Kidney capillary endothelial cell (primary cell): ENCODE measurements at places on chromosomes 6 and 20.
A peak's percentile ranks its signal among the peaks of the same experiment; 100 is the strongest.

DNA sequence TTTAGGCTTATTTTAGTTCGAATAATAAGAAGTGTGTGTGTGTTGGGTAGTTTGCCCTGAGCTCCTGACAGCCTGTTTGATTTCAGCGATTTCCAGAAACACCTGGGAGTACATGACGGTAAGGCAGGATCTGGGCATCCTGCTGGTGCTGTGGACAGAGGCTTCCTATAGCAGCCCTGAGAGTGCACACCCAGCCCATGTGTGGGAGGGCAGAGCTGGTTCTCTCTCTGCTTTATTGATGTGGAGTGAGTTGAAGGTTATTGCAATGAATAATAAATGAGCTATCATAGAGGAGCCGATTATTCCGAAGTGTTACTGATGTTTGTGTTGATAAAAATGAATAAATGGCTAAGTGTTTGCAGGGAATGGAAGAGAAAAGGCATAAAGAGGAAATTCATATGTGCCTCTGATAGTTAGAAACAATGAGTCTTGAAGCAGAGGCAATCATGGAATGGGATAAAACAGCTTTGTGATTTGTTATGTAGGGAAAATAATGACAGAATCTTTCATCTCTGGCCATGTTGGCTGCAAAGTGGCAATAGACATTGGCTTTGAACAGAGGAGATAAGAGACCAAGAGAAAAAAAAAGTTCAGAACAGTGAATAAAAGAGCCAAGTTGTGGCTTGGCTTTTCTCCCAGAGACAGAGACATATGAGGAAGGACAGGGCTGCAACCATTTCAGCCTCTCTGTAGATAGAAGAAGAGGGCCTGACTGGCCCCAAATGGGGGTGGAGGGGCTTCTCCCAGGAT lies 166.2 kb upstream of the CHD6 start:
- DNase-seq = no peak

- no peak for DNase-seq
Measured at GRCh38 chr20:39607141-39607540, 645.0 kb downstream of the DHX35 start.

GRCh38 chr6:13778028-13778427 lies 36.3 kb downstream of the MCUR1 start:
- DNase-seq = no peak

DNA sequence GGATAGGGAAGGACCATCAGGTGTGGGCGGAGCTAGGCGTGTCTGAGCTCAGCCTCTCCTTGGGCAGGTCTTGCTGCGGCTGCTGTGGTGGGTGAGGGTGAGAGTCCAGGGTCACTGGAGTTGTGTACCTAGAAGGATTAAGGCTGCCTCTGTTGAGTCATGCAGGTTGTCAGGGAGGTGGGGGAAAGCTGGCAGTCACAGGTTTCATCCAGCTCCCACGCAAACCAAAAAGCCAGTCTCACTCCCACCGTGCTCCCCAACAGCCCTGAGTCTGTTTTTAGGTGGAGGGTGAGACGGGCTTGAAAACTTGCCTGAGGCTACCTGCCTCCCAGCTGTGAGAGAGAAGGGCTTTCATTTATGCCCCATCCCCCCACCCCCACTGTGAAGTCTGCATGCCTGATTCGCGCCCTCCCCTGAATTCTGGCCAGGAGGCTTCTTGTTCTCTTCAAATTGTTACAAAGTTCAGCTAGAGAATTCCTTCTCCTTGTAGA lies 161.5 kb downstream of the MYLK4 start:
- no peak for DNase-seq

GRCh38 chr6:167403427-167403826 lies 78.5 kb downstream of the TTLL2 start:
- no peak for DNase-seq

GRCh38 chr6:108156180-108156937 lies 9.5 kb upstream of the NR2E1 start:
- no peak for DNase-seq

GRCh38 chr6:108565091-108565766 lies 4.5 kb downstream of the FOXO3 start:
- no peak for DNase-seq

GRCh38 chr6:142697922-142698321 lies 247.1 kb downstream of the HIVEP2 start:
- no peak for DNase-seq

DNA sequence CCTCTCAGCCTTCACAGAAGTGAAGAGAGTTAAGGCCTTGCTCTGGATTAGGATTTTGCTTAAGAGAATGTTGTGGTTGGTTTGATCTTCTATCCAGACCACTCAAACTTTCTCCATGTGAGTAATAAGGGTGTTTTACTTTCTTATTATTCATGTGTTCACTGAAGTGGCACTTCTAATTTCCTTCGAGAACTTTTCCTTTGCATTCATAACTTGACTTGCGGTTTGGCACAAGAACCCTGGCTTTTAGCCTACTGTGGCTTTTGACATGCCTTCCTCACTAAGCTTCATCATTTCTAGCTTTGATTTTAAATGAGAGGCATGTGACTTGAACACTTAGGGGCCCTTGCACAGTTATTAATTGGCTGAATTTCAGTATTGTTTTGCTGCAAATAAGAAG lies 166.1 kb upstream of the OPRM1 start:
- DNase-seq = no peak

DNA sequence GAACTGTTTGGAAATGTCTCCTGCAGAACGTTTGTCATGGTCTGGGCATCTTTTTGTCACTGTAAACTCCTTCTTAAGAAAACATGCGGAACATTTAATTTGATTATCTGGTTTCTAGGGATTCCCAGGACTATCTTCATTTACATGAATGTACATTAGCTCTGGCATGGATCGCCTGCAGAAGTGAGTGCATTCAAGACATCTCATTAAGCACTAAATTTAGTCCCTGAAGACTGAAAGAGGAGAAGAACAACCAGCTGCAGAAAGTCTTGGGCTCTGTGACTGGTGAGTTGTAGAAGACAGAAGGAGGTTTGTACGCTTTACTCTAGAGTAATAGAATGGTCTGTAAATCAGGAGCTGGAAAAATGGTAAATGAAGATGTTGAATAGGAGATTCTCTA lies 540.7 kb downstream of the BCKDHB start:
- DNase-seq = no peak

GRCh38 chr6:133973109-133973971 lies 20.3 kb downstream of the TBPL1 start:
- peak; percentile 67 for DNase-seq

DNA sequence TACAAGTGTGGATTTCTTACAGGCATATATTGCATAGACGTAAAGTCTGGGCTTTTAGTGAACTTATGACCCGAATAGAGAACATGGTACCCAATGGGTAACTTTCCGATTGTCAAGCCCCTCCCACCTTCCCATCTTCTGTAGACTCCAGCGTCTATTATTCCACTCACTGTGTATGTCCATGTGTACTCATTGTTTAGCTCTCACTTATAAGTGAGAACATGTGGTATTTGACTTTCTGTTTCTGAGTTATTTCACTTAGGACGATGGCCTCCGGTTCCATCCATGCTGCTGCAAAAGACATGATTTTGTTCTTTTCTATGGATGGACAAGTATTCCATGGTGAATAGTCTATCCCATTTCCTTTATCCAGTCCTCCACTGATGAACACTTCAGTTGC lies 306.4 kb downstream of the CD83 start:
- DNase-seq = no peak

GRCh38 chr6:25851961-25852360 lies 20.1 kb upstream of the SLC17A1 start:
- no peak for DNase-seq

DNA sequence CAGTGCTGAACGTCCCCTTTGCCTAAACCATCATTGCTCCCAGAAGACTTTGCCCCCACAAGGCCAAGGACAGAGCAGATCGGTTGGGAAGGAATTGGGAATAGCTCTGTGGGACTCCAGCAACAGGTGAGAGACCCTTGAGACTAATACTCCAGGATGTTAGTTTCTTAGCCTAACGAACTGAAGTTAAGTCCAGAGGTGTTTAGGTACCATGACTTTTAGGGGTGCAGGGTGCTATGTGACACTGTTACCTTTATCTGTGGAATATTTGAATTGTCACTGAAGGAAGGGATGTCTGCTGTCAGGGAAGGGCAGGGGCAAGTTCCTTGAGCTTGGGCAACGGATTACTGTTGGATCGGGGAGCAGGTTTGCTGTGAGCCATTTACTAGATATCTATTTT lies 1.9 kb downstream of the BLCAP start:
- DNase-seq = no peak

- DNase-seq = no peak
Measured at GRCh38 chr6:145161501-145161900, 573.8 kb downstream of the EPM2A start.

DNA sequence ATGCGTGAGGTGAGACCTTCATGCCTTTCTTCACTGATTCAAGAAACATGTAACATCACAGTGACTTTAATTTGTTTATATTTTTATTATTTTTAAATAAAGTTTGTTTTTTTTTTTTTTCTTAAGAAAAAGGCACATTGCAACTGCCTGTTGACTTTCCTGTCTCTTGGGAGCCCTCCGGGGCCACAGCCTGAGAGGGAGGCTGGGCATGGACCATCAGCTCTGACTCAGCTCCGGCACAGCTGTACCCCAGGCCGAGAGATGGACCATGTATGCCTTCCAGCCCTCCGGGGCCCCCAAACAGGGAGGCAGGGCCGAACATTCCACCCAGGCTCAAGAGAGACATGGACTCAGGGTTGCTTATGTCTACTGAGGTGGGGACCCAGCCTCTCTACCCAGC lies 99.9 kb downstream of the NFATC2 start:
- no peak for DNase-seq

- DNase-seq = no peak
Measured at GRCh38 chr6:41132254-41132653, 21.9 kb downstream of the TREML1 start.

DNA sequence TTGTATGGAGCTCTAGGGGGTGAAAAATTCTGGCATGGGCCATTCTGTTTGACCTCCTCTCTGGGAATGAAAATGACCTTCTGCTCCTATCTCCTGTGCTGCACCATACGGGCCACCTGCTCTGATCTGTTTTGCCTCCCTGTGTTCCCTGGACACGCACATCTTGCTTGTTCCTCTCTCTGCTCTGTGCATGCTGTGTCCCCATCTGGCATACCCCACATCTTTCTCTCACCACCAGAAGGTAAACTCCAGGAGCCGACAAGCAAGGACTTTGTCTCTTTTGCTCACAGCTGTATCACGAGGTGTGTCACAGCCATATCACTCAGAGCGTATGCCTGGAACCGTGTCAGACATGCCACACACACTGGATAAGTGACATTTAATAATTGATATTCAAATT lies 208.4 kb upstream of the DTNBP1 start:
- DNase-seq = no peak

GRCh38 chr20:36483919-36484808 lies 57.2 kb upstream of the MYL9 start:
- DNase-seq = no peak
